8988T (cell line): ENCODE measurements at places on chromosomes 1 and 21.

DNA sequence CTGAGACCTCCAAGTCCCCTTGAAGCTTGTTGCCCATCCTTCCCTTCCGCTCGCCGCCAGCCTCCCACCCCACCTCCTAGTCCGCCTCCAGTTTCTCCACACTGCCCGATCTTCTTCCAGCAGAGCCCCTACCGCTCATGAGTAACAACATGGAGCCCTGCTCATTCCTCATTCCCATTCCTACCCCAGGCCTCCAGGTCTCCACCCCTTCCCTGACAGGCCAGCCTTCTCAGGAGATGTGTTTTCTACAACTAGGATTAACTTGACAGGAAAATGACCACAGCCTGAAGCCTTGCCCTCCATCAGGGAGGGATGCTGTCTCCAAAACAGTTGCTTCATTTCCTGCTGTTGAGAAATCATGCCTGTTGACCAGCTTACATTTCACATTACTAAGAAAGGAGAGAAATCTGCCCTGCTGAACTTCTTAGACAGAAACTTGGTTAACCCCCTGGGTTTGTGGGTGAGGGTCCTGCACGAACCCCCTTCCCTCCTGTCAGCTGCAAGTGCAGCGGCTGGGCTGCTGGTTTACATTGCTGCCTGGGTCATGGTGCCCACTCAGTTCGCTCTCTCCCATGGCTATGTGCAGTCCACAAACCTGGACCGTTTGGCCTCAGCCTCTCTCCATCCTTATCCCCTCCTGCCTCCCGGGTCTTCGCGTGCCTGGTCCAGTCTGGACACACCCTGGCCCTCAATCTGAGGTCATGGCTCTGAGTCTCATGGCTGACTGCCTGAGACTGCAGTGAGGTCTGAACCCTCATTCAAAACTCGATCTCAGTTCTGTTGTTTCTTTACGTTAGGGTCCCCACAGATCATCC is 16.1 kb upstream of the CHI3L1 start:
- DNase-seq, result no peak

DNA sequence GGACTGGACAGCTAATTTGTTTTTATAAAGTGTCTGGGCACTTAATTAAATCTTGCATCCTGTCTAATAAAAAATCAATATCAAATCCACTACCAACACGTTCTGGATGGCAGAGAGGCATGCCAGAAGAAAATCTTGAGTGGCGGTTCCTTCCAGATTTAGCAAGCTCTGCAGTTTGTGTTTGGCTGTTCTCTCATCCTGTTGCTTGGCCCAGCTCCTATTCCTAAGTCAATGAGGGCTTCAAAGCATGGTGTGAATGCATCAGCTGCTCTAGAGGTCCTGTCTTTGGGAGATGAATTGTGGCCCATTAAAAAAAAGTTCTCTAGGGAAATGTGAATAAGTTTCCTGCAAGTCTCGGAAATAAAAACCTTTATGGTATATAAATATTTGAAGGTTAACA is 90.3 kb downstream of the DISC1 start:
- no peak for DNase-seq

GRCh38 chr1:168643152-168643551 is 66.7 kb downstream of the XCL1 start:
- DNase-seq, result no peak

GRCh38 chr1:217274416-217274815 is 356.5 kb downstream of the GPATCH2 start:
- no peak for DNase-seq

GRCh38 chr1:243287652-243288051 is 31.8 kb downstream of the SDCCAG8 start:
- DNase-seq, result no peak

DNA sequence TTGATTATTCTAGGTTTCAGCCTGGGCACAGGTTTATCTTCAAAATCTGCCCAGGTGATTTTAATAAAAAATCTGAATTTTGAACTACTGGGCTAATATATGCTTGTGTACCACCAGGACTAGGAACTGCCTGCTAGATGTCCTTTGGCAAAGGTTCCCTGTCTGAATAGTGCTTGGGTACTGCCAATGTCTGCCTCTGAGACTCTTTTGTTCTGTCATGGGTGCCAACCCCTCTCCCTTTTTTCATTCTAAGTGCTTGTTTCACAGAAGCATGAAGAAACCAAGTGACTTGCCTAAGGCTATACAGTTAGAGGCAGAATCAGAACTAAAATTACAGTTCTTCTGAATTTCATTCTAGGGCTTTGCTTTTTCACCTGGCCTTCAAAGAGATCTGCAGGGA is 106.3 kb upstream of the CACHD1 start:
- DNase-seq, result no peak

DNA sequence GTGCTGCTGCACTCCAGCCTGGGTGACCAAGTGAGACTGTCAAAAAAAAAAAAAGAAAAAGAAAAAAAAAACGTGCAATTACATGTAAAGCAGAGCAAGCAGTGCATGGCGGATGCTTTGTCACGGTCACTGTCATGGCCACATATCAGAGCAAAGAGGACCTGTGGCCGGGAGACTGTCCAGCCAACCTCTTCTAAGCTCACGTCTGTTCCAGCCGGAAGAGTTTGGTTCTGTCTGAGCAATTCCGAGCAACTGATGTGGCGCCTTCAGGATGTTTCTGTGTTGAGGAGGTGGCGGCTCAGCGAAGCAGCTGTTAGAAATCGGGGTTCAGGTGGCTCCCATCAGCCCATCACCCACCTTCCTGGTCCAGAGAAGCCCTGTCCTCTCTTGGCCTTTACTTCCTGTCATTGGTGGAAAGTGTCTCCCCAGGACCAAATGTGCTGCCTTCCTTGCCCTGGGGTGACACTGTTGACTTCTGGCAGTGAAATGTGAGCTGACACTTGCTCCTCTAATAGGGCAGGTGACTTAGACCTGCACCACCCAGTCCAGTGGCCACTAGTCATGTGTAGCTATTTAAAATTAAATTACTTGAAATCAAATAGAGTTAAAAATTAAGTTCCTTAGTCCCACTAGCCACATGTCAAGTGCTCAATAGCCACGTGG is 59.9 kb downstream of the ARHGEF10L start:
- no peak for DNase-seq

GRCh38 chr1:245687152-245687635 is 532.4 kb downstream of the KIF26B start:
- no peak for DNase-seq

GRCh38 chr21:32802954-32803353 is 31.4 kb upstream of the PAXBP1 start:
- DNase-seq, result no peak

- DNase-seq, result no peak
Measured at GRCh38 chr1:243443557-243443956, 187.7 kb downstream of the SDCCAG8 start.

- no peak for DNase-seq
Measured at GRCh38 chr1:40650075-40650474, 15.4 kb downstream of the RIMS3 start.

DNA sequence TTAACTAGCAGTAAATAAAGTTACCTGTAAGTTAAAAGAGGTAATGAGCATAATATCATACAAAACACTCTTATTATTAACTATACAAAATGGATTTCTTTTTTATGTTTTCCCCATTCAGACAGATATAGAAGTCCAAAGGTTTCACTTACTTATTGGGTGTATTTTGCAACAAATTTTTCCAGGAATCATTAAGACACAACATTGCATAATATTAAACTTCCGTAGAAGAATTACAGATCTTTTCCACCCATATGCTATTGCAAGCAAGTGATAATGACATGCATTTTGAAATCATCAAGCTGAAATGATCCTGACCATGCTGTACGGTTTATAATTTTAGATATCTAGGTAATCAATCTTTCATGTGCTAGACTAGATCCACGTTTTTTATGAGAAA is 957.0 kb downstream of the NCAM2 start:
- no peak for DNase-seq

GRCh38 chr1:182032251-182032650 is 29.3 kb downstream of the ZNF648 start:
- DNase-seq, result no peak

GRCh38 chr1:186875896-186876835 is 47.4 kb downstream of the PLA2G4A start:
- DNase-seq, result no peak

DNA sequence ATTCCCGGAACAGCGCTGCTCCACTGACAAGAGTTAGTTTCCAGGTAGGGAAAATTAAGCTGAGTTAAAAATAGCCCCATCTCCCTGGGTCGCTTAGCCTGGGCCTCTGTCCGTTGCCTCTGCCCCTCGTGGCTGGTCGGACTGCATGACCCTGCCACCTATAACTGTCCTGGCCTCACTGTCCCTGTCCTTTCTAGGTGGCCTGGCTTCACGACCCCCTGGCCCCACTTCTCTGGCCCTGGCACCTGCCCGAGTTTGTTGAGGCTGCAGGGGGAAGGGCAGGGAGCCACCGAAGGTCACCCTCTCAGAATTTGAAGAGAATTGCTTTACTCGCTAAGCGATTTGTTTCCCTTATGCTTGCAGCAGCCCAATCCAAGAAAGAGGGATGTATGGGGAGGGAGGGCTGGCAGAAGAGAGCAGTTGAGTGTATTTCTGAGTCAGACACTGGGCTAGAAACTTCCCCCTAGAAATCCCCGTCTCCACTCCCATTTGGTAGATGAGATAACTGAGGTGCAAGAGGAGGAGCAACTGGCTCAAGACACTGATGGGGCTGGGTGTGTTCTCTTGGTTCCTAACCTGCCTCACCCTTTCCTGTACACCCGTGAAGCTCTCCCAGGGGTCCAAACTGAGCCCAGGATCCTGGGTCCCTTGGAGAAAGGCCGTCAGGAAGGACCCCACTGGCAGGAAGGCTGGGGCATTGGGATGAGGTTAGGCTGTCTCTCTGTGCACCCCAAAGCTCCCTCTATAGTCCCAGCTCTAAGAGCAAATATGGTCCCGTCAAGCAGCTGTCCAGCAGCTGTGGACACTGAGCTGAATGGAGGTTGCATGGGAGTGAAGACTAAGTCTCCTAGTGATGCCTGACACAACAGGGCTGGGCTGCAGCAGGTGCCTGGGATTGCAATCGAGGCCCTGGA is 2.9 kb upstream of the EDN2 start:
- no peak for DNase-seq

GRCh38 chr1:185245466-185245865 is 71.6 kb downstream of the IVNS1ABP start:
- no peak for DNase-seq

GRCh38 chr1:109547463-109548320 is 723 bp upstream of the GNAI3 start:
- DNase-seq, result no peak

GRCh38 chr1:76153841-76154205 is 79.3 kb downstream of the ST6GALNAC3 start:
- no peak for DNase-seq

DNA sequence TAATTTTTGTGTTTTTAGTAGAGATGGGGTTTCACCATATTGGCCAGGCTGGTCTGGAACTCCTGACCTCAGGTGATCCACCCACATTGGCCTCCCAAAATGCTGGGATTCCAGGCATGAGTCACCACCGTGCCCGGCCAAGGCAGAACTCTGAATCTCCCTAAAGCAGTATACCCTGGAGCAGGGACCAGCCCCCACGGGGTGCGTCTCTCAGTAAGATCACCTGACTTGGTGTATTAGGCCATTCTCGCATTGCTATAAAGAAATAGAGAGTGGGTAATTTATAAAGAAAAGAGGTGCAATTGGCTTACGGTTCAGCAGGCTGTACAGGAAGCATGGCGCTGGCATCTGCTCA is 14.2 kb downstream of the DFFB start:
- DNase-seq, result no peak

DNA sequence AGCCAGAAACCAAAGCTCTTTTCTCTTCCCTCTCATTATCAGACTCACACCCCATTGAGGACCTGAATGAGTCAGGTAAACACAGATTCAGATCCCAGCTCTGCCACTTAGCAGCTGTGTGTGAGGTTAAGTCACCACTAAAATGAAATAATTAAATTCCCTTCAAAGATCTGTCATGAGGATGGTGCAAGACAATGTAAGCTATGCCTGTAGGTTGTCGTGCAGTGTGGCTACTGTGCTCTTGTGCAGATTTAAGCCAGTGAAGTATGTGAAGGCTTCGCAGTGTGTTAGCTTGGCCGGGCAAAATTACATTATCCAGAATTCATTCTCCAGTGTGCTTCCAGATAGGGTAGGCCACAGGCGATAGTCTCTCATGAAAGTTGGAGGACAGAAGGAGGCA is 13.6 kb downstream of the UBL4B start:
- no peak for DNase-seq

DNA sequence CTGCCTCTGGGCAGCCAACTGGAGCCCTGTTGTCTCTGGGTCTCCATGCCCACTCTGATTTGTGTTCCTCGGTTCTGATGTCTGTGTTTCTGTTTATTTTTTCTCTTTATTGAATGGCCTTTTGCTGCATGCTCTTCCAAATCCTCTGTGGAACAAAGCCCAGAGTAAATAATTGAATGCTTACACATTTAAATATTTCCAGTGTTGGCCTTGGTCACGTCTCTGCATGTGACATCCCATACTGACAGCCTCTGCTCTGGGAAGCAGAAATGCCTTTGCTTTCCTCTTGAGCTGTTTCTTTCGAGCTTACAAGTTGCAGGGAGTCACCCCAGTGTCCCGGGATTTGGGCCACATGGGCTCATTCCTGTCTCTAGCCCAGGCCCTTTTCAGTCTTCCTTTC is 267.9 kb downstream of the PTPRU start:
- DNase-seq, result no peak

- no peak for DNase-seq
Measured at GRCh38 chr1:57468641-57469523, 45.0 kb upstream of the DAB1 start.

DNA sequence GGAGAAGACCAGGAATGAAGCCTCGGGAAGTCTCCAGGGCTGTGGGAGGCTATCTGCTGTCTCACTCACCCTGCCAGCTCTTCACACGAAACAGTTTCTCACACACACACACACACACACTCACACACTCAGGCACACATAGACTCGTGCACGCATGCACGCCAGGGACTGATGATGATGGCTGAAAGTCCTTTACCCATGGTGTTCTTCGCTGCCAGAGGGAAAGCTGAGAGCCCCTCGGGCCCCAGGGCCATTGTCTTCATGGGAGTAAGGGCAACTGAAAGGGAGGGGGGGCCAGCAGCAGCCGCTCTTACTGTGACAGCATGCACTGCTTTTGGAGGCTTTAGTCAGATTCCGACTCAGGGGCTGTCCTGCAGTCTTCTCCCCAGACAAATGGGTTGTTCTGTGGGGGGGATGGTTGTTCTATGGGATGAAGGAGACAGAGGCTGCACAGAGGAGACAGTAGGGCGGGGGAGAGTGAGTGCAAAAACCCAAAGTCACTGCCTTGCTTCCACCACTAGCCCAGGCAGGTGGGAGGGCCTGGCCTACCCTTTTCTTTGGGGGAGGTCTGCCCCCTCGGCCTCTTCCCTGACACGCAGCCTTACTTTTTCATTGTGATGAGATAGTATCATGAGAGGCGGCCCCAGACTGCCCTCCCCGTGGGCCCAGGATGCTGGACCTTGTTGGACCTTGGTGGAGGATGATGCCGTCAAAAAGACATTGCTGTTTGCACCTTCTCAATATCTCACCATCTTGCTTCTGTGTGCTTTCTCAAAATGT is 29.0 kb downstream of the STUM start:
- no peak for DNase-seq

DNA sequence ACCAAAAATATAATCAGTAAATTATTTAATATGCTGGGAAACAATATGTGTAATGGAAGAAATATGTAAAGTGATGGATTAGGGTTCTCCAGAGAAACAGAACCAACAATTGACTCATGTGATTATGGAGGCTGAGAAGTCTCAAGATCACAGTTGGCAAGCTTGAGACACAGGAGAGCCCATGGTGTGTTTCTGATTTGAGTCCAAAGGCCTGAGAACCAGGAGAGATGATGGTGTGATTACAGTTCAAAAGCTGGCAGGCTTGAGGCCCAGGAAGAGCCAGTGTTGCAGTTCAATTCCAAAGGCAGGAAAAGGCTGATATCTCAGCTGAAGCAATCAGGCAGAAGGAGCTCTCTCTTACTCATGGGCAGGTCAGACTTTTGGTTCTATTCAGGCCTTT is 138.8 kb upstream of the NBPF11 start:
- DNase-seq, result no peak
